HCT116 (cell line): ENCODE measurements at places on chromosomes 11 and 22.
A peak's percentile ranks its signal among the peaks of the same experiment; 100 is the strongest.

GRCh38 chr11:69496631-69497220, 15.3 kb downstream of the LINC01488 start:
- no peak for DNase-seq

GRCh38 chr11:3201112-3201581, 17.5 kb downstream of the MRGPRG start:
- DNase-seq = no peak

- no peak for DNase-seq
Observed at GRCh38 chr11:66391322-66391721, 19.8 kb upstream of the SLC29A2 start.

DNA sequence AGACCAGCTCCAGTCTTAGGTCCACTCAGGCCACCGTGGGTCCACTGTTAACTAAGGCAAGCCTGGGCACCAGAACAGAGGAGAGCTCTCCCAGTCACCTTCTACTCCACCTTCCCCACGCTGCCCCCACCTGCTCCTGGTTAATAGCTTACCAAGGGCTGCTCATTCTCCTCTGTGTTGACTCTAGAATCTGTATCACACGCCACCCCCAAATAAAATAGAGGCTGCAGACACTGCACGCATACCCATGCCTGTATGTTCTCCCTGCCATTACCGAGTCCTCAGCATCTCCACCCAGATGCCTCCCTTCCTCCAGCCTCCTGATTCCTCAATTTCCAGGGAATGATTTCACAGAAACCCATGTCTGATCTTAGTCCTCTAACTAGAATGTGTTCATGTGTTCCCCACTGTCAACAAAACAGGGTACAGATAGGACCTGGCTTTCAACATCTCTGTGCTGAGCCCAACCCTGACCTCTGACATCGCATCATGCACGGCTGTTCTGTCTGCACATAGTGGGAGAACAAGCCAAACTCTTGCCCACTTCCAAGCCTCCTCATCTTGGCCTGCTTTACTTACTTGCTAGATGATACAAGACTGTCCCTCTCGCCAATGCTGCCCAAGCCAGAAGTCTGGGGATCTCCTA, 49.8 kb downstream of the SMCO4 start:
- no peak for DNase-seq

DNA sequence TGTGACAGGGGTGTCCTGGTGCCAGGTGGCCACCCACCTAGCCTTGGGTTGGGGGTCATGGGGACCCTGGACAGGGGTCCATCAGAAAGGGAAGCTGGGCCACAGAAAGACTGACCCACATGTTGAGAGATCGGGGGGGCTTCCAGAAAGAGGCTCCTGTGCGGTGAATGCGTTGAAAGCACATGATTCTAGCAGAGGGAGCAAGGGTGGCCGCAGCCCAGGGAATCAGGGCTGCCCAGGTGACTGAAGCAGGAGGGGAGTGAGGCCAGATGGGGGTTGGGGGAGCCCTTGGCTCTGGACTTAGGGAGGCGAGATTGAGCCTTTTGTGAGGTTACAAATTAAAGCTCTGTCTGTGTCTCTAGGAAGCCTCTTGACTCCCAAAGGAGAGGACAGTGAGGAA, 80.7 kb downstream of the MORC2 start:
- DNase-seq = no peak

DNA sequence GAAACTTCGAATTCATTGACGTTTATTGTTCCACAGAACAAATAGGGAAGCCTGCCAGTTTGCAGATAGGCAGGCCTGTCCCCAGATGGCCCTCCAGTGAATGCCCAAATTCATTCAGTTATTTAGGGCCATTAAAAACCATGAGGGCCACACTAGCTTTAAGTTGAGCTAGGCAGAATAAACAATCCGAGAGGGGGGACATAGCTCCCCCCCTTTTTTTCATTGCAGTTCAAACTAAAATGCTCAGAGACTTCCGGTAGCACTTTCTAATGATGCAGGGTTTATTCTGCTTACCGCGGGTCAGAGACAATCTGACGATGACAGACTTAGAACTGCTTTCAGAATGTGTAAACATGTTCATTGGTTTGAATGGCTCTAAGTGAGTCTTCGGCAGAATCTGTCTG, 72.0 kb downstream of the ZBTB16 start:
- DNase-seq = no peak

DNA sequence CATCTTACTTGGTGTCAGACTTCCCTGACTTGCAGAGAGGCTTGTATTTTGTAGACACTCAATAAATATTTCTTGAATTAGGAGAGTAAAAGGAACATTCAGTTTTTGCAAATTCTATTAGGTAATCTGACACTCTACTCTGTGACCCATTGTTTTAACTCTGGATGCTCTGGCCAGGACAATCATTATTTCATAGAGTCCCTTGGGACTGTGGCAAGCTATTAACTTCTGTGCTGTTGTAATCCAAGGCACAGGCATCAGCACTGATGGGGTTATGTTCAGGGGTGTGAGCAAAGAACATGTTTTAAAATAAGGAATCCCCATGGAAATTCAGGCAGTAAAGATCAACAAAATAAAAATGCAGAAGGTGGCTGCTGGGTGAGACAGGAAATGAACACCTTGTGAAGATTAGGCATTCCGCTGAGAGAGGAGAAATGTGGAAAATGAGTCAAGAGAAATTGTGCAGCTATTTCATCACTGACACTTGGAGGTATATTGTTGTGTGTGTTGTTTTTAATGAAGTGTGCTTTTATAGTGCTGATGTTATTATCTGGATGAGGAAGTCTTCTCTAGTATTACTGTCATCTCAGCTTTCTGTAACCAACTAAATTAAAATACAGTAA, 175.2 kb downstream of the WNT11 start:
- DNase-seq = no peak

DNA sequence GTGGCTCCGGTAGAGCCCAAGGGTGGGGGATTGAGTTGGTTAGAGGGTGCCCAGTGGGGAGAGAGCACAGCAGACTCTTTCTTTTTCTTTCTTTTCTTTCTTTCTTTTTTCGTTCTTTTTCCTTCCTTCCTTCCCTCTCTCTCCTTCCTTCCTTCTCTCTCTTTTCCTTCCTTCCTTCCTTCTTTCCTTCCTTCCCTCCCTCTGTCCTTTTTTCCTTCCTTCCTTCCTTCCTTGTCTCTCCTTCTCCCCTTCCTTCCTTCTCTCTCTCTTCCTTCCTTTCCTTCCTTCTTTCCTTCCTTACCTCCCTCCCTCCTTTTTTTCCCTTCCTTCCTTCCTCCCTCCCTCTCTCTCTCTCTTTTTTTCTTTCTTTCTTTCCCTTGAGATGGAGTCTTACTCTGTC, 4.8 kb upstream of the ALX4 start:
- DNase-seq = no peak

GRCh38 chr11:41309716-41310115, 149.7 kb downstream of the LRRC4C start:
- DNase-seq = no peak

DNA sequence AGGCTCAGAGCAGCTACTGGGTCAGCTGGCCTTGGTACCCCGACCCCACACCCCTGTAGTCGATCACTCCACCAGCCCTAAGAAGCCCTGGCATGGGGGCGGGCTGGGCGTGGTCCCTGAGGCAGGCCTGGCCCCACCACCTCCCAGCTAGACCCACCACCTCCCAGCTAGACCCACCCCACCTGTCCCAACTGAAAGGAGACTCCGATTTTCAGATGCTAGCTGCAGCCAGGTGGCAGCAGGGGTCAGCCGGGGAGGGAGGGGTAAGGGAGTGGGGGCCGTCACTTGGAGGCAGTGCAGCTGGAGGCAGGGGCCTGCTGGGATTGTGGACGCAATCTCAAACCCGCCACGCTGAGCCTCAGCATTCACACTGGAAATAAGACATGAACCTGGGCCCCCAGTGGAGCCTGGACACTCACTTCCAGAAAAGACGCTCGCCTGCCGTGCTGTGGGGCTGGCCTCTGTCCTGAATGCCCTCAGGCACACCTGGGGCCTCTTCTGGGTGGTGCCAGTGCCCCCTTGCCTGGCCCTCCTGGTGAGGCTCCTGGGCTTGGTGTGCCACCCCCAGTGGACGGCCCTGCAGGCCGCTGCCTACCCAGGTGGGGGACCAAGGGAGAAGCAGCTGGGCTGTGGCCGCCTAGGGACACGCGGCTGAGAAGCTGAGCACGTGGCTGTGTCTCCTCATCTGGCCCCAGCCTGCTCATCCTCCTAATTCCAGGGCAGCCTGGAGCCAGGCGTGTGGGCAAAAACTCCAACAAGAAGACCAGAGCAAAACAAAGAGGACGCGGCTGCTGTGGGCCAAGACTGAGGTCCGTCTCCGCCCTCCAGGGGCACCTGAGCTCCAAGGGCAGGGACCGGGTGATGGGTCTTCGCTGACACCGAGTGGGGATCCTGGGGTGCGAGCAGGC, 26.7 kb downstream of the OSBPL5 start:
- no peak for DNase-seq

DNA sequence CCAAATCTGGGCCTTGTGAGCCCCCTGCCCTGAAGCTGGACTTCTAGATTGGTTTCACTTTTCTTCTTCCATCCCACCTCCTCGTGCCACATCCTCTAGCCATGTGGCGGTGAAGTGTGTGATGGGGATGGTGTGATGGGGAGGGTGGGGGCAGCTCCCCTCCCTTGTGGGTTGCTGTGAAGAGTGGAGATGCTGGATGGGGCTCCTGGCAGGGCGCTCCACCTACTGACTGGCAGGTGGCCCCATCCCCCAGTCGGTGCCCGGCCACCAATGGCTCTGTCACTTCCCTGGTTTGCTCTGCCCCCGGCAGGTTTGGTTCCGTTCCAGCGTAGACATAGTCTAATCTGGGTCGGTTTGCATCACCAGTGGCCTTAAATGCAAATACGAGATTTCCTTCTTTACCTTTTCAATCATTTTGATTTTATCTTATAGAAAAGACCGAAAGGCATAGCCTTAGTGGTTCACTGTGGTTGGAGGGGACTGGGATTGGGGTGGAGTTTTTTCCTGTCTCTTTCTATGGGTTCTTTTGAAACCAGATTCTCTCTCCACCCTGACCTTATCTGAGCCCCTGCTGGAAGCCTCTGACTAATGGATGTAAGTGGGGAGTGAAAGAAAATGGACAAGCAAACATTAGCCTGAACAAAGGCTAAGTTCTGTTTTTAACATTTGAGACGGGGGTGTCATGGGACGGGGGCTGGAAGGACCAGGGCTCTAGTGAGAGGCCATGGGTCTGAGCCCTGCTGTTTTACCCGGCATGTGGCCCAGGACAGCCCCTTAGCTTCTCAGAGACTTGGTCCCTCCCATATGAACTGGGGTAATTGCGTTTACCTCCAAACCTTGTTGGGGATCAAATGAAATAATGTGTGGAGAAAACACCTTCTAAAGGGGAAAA, 149.3 kb downstream of the CACNA1I start:
- no peak for DNase-seq

- no peak for DNase-seq
Observed at GRCh38 chr11:93957397-93957952, 63.7 kb upstream of the HEPHL1 start.

- no peak for DNase-seq
Observed at GRCh38 chr11:115718106-115718505, 213.9 kb upstream of the CADM1 start.

DNA sequence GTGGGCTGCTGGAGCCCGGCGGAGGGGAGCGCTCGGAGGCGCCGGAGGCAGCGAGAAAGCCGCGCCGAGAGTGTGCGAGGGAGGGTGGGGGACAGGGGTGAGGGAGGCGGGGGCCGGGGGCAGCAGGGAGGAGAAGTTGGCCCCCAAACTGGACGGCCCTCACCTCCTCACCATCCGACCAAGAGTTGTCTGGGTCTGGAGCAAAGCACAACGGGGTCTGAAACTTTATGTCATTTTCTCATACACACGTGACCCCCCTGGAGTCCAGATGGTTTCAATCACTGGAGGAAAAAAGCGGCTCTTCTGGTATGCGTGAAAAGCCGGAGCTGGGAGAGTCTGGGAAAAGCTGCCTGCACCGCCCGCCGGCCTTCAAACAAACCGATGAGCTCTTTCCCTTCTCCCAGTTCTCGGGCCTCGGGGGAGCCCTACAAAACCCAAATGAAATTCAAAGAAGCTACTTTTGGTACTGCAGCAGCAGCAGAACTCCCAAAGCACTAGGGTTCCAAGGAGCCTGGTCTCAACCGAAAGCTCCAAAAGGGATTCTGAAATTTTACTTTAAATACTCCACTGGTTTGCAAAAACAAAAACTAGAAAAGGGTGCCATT, 39.7 kb upstream of the AKIP1 start:
- peak; percentile 16 for DNase-seq

DNA sequence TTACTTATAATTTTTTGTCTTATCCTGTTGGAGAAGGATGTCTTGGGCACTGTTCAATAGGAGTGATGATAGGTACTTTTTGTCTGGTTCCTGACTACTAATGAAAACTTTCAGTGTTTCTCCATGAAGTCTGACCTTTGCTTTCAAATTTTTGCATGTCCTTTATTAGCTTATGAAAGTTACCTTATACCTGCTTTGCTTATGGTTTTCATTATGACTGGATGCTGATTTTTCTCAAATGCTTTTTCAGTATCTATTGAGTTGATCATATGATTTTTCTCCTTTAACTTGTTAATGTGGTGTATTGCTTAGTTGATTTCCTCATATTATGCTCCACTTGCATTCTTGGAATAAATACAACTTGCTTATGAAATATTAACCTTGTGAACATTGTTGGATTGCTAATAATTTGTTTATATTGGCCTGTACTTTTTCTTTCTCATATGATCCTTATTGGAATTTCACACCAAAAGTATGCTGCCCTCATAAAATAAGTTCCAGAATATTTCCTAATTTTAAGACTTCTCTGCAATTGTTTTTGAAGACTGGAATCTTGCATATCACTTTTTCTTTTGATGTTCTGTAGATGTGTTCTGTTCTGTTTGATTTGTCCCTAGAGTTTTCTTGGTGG, 85.0 kb upstream of the SC5D start:
- DNase-seq = no peak

DNA sequence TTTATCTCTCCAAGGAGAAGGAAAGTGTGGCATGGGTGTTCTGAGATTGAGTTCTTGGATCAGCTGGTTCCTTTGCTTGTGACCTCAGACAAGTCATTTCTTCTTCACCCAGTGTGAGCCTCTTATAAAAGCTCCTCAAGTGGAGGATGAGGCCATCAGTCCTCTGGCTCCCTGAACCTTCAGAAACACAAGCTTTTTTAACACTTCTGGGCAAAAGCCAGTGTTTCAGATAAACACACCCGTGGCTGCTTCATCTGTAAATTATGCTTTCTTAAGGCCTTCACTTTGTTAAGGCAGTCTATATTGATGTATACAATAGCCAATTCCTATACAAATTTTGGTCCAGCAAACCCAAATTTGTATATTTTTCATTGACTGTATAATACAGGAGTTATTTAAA, 179.9 kb downstream of the DBX1 start:
- DNase-seq = no peak

- DNase-seq = no peak
Observed at GRCh38 chr11:106514706-106515105, 437.2 kb downstream of the AASDHPPT start.

GRCh38 chr11:66689661-66690590, 12.2 kb upstream of the RBM4B start:
- DNase-seq = no peak

- no peak for DNase-seq
Observed at GRCh38 chr11:44203270-44204043, 106.5 kb downstream of the ALX4 start.

DNA sequence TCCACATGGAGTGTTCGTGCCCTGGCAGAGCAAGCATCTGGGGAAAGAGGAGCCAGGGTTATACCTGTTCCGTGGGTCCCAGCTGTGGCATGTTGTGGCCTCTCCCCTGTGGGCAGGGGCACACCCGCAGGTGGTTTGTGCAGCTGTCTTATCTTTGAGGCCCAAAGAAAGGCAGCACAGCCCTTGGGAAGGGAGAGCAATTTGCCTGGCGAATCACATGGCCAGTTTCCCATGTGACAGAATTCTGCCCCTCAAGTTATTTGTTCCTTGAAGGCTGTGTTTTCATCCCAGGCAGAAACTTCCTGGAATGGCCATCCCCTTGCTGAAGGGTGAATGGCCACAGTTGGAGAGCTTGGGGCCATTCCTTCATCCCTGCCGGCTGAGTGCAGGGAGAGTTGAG, 16.4 kb upstream of the COX8A start:
- DNase-seq = no peak
